NCI-H187 (cell line): ENCODE measurements at places on chromosomes 11 and 22.

DNA sequence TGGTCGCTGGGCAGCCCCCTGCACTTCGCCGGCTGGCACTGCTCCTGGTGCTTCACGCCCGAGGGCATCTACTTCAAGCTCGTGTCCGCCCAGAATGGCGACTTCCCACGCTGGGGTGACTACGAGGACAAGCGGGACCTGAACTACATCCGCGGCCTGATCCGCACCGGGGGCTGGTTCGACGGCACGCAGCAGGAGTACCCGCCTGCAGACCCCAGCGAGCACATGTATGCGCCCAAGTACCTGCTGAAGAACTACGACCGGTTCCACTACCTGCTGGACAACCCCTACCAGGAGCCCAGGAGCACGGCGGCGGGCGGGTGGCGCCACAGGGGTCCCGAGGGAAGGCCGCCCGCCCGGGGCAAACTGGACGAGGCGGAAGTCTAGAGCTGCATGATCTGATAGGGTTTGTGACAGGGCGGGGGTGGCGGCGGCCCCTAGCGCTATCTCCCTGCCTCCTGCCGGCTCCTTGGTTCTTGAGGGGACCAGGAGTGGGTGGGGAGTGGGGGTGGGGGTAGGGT, 13.5 kb upstream of the MIEF1 start:
- DNase-seq: no peak

GRCh38 chr11:46162700-46163099, 41.4 kb upstream of the PHF21A start:
- no peak for DNase-seq

- no peak for DNase-seq
Observed at GRCh38 chr11:71519546-71519945, 7.5 kb upstream of the KRTAP5-7 start.

- DNase-seq: no peak
Observed at GRCh38 chr22:31881865-31882264, 62.5 kb upstream of the YWHAH start.
